ENCODE measurements at places on chromosomes 11 and 22. TPM values are rescaled to one million over a fixed set of nuclear protein-coding genes. Genes with fewer than 3 reads are reported as not detected.

Gene PLEKHB1
- total RNA-seq = 4.3 TPM

Gene CTSW
- 1,016 TPM for total RNA-seq

Gene TP53AIP1
- not detected for total RNA-seq

Gene SLC22A9
- not detected for total RNA-seq

Gene TRIM51
- not detected for total RNA-seq

DNA sequence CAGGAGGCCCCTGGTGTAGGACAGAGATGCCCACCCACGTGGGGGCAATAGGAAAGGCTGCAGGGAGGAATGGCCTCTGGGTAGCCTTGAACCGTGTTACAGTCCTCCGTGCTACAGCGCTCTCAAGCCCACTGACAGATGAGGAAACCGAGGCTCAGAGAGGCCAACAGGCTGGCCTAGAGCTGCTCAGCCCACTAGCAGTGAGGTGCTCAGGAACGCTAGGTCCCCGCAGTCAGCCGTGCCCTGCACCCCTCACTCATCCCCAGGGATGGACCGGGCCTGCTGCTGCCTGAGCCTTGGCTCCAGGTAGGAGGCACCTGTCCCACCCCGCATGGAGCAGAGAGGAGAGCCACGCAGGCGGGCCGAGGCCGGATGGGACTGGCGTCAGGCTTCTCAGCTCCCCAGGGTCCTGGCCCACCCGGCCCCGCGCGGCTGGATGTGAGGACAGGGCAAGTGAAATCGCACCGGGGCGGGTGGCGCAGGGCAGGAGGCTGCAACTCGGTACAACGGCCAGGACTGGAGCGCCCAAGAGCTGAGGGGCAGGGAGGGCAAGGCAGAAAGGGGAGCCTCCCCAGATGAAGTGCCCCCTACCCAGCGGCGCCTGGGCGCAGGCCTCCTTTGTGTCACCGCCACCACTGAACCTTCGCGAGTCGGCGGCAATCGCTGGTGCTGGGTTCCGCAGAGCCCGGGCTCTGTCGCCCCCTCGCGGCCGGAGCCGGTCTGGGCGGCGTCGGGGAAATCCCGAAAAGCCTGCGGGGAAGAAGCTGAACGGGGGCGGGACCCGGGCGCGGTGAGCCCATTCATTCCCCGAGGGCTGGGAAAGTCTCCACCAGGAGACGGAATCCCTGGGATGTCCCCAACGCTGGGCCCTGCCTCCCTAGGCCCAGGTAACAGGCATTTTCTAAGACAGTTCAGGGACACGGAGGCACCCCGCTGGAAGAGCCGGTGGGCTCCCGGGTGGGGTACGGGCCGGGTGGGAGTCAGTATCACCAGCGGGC is 8.4 kb upstream of the SLC2A11 start:
- DNase-seq = peak; percentile 91

GRCh38 chr22:25656724-25657123 is 85.3 kb upstream of the MYO18B start:
- DNase-seq = no peak

DNA sequence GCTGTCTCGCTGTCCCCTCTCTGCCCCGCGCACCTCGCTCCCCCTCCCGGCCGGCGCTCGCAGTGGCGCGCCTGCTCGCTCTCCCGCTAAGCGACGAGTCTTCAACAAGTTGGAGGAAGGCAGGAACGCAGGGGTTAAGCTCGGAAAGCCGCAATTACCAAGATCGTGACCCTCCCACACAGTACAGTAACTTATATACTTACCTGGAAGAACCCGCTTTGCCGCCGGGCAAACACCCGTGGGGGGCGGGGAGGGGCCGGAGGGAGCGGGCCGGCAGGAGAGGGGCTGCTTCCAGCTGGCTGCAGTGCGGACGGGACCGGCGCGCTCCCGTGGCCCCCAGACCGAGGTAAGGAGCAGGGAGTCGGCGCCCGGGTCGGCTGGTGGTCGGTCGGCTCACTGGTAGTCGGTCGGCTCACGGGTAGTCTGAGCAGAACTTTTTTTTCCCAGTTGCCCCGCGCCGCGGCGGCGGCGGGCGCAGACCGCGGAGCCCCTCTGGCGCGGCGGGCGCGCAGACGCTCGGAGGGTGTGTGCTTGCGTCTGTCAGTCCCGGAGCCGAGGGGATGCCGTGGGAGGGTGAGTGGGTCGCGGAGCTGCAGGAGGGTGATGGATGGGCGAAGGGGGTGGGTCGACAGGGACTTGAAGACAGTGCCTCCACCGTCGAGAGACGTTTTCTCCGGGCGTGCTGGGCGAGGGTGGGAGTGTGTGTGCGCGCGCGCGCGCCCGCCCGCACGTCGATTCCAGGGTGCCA is 101.2 kb upstream of the HSD17B12 start:
- DNase-seq = no peak

GRCh38 chr11:75626889-75627529 is 41.8 kb downstream of the MAP6 start:
- DNase-seq = no peak

GRCh38 chr11:30467176-30467575 is 119.0 kb downstream of the MPPED2 start:
- DNase-seq = no peak

DNA sequence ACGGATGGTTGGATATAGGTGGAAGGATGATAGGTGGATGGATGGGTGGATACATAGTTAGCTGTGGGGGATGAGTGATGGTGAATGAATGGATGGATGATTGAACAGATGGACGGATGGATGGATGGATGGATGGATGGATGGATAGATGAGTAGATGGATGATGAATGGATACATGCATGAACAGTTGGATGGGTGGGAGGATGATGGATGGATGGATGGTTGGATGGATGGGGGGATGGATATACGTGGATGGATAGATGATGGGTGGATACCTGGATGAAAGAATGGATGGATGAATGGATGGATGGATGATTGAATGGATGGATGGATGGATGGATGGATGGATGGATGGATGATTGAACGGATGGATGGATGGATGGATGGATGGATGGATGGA is 68.4 kb upstream of the PRR5 start:
- no peak for DNase-seq

- DNase-seq = no peak
Observed at GRCh38 chr11:36007127-36007655, 63.3 kb downstream of the LDLRAD3 start.

- no peak for DNase-seq
Observed at GRCh38 chr11:130673698-130674097, 225.3 kb downstream of the ADAMTS15 start.

- no peak for DNase-seq
Observed at GRCh38 chr11:126146454-126147192, 64.8 kb downstream of the RPUSD4 start.

All from natural killer cell (primary cell).